Left colon (tissue), 2 donors: ENCODE measurements at places on chromosomes 11 and 22. TPM values are rescaled to one million over a fixed set of nuclear protein-coding genes. Genes with fewer than 3 reads are reported as not detected.

The OR51I2 gene
- total RNA-seq, result not detected

The DLG2 gene
- total RNA-seq, result 3.2 TPM

The OR2D2 gene
- total RNA-seq, result 1.0 TPM

GRCh38 chr22:19940536-19941364 lies 822 bp upstream of the COMT start:
- no peak for DNase-seq

DNA sequence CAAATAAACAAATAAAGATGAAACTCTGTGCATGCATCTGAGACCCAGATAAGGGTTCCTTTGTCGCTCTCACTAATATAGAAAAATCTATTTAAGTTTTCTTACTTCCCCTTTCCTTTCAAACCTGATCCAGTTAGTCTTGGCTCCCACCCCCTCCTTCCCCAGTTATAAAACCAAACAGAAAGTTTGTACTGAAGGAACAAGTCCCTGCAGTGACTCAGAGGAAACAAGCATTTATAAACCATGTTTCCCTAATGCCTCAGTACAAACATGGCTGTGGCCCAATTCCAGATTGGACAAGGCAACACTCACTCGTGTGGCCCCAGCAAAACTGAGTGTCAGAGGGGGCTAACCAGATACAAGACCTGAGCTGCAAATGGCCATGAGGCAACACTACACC lies 65.5 kb upstream of the ARHGAP20 start:
- DNase-seq, result peak; percentile 25

DNA sequence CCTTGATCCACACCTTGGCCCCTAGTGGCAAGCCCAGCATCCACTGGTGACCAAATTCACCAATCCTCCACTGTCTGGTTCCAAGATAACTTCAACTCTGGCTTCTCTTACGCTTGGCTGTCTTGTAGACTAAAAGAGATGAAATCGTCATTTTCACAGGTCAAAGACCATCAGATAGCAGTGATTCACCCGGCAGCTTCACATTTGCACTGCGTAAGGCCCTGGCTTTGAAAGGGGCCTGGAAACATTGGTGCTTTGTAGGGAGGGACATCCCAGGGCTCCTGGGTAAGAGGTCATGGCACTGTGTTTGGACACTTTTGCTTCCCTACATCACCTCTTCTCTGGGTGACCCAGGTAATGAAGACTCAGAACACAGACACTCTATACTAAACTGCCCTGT lies 30.1 kb upstream of the FADD start:
- DNase-seq, result no peak

- no peak for DNase-seq
These were observed 17.5 kb upstream of the FIBIN start for GRCh38 chr11:26976389-26976788.

GRCh38 chr11:34613552-34614056 lies 7.3 kb upstream of the EHF start:
- DNase-seq, result no peak
